Activated CD4-positive, alpha-beta memory T cell treated with anti-CD3 and anti-CD28 coated beads for 36 hours (primary cell): ENCODE measurements at places on chromosomes 13 and 19.

DNA sequence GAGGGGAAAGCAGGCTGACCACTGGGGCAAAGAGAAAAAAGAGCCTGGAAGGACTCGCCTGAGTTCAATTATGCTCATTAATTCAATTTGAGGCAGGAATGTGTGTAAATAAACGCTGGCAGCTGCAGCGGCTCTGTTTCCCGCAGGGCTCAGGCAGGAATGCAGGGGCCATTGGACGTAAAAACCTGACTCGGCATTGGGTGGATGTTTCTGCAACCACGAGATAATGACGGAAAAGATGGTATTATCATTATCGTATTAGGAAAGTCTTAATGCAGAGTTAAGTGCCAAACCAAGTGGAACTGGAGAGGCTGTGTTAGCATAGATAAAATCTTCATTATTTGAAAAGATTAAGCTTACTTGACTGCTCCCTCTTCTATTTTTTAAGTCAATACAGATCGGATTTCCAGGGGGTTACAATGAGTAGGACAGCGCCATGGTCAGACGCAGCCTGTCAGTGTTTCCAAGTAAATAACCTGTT is 169.8 kb downstream of the SHISA2 start:
- DNase-seq = no peak

GRCh38 chr13:48038761-48039160 is 1.2 kb downstream of the NUDT15 start:
- no peak for DNase-seq

GRCh38 chr13:32202268-32202667 is 112.9 kb downstream of the ZAR1L start:
- no peak for DNase-seq

- no peak for DNase-seq
Observed at GRCh38 chr19:33763633-33764371, 32.9 kb upstream of the KCTD15 start.

DNA sequence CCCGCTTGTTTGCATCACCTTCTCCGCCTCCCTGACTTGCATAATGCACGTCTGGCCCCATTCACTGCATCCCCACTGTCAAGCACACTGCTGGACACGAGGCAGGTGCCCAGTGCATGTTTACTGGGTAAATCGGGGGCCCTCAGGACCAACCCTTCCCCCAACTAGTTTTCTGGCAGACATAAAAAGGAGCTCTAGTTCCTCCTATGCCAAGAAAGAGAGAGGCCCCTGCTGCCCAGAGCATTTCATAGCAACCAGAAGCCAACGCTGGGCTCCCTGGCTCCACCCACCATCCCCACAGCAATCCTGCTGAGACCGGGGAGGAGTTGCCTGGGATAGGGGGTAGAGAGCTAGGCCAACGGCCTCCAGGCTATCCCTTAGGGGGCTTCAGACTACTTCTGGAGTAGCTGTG is 23.2 kb downstream of the ANKRD27 start:
- no peak for DNase-seq

DNA sequence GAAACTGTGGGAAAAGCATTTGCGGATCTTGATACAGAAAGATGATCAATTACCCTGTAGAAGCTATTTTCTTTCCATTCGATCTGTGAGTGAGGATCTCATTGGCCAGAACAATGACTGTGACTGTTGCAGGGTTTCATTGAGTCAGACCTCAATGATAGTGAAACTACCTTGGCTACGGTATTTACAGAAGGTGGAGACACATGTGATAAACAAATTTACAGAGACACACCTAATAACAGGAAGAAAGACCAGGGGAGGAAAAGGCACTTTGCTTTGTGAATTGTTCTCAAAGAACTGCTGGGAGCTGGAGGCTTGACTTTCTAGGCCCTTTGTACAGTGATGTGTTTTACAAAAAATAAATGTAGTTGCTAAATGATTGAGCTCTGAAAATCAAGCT is 19.9 kb upstream of the ARGLU1 start:
- DNase-seq = no peak

DNA sequence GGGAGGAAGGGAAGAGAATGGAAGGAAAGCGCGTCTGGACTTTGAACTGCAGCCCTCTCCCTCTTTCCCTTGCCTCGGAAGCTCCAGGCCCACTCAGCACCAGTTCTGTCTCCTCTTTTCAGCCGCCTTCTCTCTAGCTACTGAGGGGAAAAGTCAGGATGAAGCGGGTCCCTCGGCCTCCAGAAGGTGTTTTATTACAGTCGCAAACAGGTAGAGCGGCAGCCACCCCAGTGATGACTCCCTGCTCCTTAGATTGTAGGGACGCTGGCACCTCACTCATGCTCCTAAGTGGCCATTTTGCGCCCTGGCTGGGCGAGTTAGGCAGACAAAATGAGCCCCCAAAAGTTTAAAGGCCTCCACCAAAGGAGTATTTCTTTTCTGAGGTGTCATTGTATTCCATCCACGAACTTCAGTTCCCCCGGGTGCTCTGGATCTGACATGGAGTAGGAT is 954 bp upstream of the STK24 start:
- DNase-seq = no peak

GRCh38 chr19:40632311-40633036 is 31.3 kb downstream of the LTBP4 start:
- no peak for DNase-seq

DNA sequence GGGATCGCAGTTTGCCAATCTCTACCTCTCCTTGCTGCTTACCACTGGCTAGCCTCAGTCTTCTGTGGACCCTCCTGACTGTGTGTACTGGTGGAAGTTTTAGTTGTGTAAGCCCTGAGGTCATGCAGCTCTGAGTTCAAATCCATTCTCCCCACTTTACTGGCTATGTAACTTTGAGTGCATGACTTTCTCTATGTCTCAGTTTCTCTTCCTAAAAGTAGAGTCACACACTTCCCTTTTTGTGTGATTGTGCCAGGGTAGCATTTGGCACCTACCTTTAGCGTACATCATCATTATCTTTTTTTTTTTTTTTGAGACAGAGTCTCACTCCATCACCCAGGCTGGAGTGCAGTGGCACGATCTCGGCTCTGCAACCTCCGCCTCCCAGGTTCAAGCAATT is 70.3 kb downstream of the MAP4K1 start:
- DNase-seq = no peak

- DNase-seq = no peak
Observed at GRCh38 chr13:29887686-29888085, 37.3 kb upstream of the UBL3 start.

DNA sequence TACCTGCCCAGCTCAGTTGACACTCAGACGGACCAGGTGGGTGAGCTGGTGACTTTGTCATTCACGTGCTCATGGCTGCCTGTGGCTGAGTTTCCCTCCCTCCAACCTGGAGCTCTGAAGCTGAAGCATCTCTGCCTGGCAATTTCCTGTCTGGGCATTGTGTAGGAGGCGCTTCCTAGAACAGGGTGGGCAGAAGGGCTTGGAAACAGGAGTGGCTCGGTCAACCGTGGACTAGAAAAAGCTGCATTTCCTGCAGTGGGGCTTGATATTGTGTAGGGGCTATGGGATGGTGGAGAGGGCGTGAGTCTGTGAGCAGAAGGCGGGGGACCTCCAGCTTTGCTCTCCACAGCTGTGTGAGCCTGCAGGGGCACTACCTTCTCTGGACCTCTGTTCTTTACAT is 278.3 kb downstream of the TEX29 start:
- DNase-seq = no peak

DNA sequence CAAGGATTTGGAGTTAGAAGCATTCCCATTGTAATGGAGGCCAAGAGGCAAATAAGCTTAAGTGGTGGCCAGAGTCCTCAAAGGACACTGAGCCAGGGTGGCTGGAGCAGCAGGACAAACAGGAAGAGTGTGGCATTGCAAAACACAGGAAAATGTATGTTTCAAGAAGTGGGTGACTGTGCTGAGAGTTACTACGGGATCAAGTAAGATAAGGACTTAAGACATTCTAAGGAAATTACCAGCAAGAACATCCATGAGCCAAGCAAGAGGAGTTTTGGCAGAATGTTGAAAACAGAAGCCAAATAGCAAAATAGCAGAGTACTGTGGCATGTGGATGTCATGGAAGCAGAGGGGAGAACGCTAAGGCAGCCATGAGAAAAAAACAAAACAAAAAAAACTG is 104.2 kb downstream of the RAP2A start:
- DNase-seq = no peak
